Jurkat, Clone E6-1 (cell line): ENCODE measurements at places on chromosomes 4 and X.

GRCh38 chr4:35965300-35965699 is 279.0 kb downstream of the ARAP2 start:
- no peak for DNase-seq

- peak; percentile 1 for DNase-seq
These were observed 36.0 kb upstream of the SPANXC start for GRCh38 chrX:141278306-141278705.

GRCh38 chr4:20338841-20339240 is 87.1 kb downstream of the SLIT2 start:
- no peak for DNase-seq

DNA sequence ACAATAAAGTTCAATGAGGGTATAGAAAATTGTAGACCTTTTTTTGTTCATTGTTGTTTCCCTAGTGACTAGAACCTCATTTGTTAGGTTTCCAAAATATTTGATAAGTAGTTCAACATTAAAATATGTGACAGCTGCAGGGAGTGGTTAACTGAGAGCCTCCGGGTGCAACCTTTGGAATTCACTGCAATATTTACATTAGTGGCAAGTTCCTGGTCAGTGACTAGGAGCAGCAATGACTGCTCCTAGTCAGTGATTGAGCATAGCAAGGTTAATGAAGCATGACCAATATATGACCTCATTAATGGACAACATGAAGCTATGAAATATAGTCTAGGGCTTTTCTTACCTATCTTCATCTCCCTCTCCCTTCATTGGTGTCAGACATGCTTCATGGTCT is 65.8 kb upstream of the FAM47A start:
- no peak for DNase-seq

DNA sequence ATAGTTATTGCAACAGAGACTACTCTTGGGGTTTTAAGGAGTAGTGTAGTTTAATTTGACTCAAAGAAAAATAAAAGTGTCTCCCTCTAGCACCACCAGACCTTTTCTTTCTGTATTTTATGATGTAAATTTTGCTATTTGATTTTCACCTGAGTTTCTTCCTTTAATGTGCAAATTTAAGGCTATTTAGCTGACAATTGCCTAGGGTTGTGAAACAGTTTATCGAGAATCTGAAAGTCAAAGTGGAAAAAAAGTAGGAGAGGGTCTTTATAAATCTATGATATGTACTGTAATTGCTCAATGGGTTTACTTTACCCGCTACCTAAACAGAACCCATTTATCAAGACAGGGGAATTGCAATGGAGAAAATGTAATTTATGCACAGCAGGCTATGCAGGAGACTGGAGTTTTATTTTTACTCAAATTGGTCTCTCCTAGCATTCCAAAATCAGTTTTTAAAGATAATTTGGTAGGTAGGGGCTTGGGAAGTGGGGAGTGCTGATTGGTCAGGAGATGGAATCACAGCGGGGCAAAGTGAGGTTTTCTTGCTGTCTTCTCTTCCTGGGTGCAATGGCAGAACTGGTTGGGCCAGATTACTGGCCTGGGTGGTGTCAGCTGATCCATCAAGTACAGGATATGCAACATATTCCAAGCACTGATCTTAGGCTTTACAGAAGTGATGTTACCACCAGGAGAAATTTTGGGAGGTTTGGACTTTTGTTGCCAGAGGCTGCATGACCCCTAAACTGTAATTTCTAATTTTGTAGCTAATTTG is 228.6 kb upstream of the TACR3 start:
- no peak for DNase-seq

GRCh38 chrX:24259544-24260240 is 54.2 kb downstream of the SUPT20HL2 start:
- peak; percentile 69 for DNase-seq

DNA sequence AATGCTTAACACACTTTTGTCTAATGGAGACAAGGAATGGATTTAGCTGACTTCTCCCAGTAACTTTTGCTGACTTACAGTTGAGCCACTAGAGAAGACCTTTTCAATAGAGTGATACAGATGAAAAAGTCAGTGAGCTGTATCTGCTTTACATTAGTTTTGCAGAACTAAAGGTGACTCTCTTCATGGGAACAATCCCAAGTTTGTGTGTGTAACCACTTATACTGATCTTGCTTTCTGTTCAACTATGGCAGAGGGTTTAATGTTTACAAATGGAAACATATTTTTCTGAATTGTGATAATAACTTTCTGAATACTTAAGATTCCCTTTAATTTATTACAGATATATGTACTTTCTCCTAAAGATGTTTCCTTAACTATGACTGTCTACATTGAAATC is 182.6 kb upstream of the PUDP start:
- no peak for DNase-seq

DNA sequence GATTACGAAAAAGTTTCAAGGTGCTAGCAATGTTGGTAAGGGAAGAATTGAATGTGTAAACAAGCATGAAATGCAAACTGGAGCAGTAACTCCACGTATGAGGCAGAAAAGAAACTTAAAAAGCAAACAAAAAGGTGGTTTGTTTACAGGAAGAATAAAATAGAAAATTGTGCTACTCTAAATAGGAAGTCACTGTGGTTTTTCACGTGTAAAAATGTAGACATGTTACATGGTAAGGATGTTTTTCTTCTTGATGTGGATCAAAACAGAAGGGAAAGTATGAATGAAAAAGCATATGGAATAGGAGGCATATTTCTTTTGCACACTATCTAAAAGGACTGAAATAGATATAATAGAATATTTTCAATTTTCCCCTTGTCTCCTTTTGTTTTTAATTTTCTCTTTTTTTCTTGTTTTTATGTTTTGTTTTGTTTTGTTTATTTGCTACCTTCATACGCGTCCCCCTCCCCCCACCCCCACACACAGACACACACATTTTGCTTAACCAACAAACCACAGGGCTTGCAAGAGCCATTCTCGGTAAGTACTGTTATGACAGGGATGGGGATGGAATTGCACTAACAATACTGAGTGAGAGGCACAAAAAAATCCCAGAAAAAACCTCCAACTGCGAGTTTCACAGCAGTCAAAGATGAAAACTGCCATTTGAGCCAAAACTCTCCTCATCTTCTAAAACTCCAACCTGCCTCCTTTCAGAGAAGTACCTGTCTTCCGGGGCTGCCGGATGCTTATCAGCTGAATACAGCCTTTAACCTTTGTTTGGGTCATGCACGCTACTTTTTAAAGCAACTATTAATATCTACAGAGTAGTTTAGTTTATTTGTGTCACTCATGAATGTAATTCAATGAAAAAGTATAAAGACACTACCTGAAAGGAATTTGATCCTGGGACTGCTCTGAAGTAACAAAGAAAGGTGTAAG is 135.8 kb downstream of the IL15 start:
- DNase-seq = peak; percentile 20

DNA sequence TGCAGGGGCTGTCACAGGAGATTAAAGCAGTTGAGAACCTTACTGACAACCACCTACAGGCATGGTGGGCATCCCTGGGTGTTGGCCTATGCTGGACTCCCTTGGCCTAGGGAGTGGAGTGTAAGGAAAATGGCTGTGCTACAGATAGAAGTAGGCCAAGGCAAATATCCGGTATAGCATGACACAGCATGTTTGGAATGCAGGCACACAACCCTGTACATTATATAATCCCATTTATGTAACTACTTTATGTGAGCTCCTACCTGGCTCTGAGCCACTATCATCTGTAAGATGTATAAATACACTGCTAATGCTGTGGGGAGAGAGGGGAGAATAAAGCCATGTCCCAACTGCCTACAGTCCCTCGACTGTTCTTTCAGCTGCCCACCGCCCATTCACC is 38.7 kb upstream of the KCTD8 start:
- no peak for DNase-seq

GRCh38 chr4:152014280-152014679 is 253.5 kb upstream of the GATB start:
- peak; percentile 85 for DNase-seq

- no peak for DNase-seq
These were observed 257.0 kb downstream of the ASMT start for GRCh38 chrX:1871887-1872286.

GRCh38 chrX:6909396-6909795 is 238.1 kb upstream of the STS start:
- DNase-seq = peak; percentile 79

DNA sequence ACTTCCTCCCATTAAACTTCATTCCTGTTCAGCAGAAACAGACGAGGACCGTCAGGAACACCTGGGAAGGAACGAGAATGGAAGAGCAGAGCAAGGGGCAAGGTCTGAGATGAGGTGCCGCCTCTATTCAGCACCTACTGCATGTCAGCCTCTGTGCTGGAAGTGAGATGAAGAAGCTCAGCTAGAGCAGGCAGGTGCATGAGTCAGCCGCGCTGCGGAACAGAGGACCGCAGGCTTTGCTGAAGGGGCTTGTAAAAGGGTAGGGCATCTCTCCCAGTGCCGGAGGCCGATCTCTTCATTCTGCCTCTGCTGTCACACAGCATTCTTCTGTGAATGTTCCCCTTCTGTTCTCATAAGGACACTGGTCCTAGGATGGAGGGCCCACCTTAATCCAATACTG is 6.1 kb upstream of the ABLIM2 start:
- DNase-seq = no peak

GRCh38 chrX:48076343-48076742 is 4.9 kb upstream of the ZNF630 start:
- no peak for DNase-seq

- no peak for DNase-seq
These were observed 17.2 kb upstream of the MYOZ2 start for GRCh38 chr4:119118397-119118796.

GRCh38 chrX:572538-573124 is 58.0 kb upstream of the SHOX start:
- no peak for DNase-seq

- no peak for DNase-seq
These were observed 119.1 kb upstream of the PRDX4 start for GRCh38 chrX:23548164-23548563.

DNA sequence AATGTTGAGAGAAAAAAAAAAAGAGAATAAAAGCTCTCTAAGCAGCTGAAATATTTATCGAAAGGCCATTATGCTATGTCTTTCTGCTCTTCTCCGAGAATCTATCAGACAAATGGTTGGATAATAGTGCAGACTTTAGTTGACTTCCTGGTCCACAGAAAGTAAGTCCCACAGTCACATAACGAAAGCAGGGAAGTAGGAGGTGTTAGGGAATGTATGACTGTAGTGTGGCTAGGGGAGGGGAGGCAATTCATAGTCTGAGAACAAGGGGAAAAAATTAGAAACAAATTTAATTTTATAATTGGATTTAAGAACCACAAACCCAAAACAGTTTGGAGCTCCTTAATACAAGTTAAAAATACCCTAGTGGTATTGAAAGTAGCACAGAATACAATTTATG is 79.7 kb upstream of the VEGFC start:
- DNase-seq = no peak

GRCh38 chrX:68665502-68665901 is 18.0 kb downstream of the STARD8 start:
- no peak for DNase-seq
